ENCODE measurements at places on chromosomes 11 and 22. TPM values are rescaled to one million over a fixed set of nuclear protein-coding genes. Genes with fewer than 3 reads are reported as not detected.

Gene OR10A2
- not detected for total RNA-seq

Gene NCR3LG1
- 1.5 TPM for total RNA-seq

- no peak for DNase-seq
Observed at GRCh38 chr11:130766650-130767565, 149.4 kb downstream of the SNX19 start.

DNA sequence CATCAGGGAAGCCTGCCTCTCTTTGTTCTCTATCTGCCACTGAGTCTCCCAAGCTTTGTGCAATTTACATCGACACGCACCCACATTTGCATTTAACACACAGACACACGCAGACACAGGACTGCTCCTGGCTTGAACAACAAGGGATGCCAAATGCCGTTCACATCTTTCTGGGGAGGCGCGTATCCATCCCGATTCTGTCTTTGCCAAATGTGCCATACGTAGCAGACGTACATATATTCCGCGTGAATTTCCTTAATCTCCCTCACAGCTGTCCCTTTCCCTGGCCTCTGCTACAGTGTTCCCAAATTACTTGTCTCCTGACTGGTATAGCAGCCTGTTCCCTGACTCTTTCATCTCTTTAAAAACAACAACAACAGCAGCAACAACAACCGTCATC lies 409.5 kb downstream of the MIAT start:
- no peak for DNase-seq

- no peak for DNase-seq
Observed at GRCh38 chr11:125918140-125918840, 14.0 kb downstream of the DDX25 start.

DNA sequence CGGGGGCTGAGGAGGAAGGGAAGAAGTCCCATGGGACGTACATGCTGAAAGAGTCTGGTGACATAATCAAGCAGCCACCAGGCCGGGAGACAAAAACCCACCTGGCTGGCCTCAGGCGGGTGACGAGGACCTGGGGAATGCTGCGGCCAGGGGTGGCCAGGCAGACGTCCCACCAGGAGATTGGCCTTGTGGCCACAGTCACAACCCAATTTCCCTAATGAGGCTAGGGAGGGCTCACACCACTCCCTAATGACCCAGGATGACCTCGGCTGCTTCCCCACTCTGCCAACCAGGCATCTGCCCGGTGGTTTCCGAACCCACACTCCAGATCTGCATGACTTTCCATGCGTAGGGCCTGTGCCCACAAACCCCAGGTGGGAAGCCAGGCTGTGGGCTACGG lies 66.9 kb downstream of the SCUBE1 start:
- peak; percentile 62 for DNase-seq

Gene CACNA1I
- not detected for total RNA-seq

Gene DDI1
- total RNA-seq = not detected

GRCh38 chr11:120698918-120699317 lies 187.4 kb downstream of the GRIK4 start:
- DNase-seq = no peak

DNA sequence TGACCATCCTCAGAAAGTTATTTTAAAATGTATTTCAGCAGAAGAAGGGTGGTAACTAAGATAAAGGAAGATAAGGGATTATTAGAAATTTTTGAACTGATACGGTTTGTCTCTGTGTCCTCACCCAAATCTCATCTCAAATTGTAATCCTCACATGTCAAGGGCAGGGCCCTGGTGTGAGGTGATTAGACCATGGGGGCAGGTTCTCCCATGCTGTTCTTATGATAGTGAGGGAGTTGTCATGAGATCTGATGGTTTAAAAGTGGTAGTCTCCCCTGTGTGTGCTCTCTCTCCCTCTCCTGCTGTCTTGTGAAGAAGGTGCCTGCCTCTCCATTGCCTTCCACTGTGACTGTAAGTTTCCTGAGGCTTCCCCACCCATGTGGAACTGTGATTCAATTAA lies 36.1 kb downstream of the CYP2R1 start:
- no peak for DNase-seq

Gene FGF4
- not detected for total RNA-seq

- DNase-seq = peak; percentile 71
Observed at GRCh38 chr11:76626921-76627401, 43.6 kb downstream of the LRRC32 start.

DNA sequence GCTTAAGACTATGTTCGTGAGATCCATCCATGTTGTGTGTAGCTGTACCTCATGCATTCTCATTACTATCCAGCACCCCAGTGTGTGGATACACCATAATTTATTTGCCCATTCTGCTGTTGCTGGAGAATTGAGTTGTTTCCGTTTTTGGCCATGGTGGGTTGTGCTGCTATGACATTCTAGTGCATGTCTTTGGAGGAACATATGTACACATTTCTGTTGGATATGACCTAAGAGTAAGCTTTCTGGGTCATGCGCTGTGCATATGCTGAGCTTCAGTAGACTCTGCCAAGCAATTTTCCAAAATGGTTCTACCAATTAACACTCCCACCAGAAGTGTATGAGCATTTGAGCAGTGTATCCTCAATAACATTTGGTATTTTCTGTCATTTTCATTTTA lies 316.6 kb downstream of the MIAT start:
- DNase-seq = no peak

DNA sequence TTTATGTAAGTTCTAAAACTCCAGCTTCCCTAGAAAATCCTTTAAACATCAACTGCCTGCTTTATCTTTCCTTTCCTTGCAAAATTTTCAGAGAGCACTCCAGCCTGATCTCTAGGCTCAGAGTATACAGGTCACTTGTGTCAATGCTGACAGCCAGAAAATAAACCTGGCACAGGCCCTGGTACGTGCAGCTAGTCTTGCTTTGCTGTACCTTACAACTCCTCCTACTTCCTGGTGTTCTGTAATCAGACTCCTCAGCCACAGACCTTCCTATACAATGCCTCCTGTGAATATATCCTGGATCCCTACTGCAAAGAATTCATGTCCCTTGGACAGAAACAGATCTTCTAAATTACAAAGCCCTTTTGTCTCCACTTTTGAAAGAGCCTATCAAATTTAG lies 24.2 kb upstream of the TMEM123 start:
- no peak for DNase-seq

DNA sequence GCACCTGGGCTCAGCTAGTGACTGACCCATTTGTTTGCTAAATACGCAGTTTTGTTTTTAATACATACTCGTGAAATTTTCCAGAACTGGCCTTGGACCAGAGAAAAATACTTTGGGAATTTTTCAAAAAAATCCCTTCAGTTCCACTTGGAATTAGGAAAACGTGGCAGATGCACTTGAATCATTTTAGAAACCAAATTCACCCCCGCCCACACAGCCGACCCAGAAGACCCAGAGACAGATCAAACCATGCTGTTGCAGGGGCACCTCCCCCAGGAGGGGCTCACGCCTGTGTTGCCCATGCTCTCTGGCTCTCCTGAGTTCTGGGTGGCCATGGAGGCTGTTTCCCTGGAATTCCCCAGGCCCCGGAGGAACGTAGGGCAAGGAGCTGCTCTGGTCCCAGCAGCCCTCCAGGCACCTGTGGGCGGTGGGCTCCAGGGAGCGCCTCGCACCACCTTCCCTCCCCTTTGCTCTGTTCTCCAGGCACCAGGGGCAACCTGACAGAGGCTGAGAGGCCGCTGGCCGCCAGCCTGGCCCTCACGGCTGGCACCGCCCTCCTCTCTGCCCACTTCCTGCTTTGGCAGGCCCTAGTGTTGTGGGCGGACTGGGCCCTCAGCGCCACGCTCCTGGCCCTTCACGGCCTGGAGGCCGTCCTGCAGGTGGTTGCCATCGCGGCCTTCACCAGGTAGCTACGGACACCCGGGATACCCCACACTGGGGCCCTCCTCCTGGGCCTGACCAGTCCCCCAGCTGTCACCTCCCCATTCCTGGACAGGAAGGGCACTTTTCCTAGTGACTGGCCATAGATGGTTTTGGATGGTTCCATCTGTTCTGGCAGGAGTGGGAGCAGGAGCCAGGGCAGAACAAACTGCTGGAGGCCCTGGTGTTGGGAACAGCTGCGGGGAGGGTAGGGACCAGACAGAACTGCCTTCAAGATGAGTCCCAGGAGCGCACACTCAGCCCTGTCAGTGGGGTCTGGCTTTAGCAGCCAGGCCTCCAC lies 3.3 kb upstream of the EPS8L2 start:
- peak; percentile 69 for DNase-seq

Gene SMDT1
- total RNA-seq = 17.8 TPM

Gene CHADL
- not detected for total RNA-seq

Gene FAM111A
- 66.0 TPM for total RNA-seq

GRCh38 chr22:45083659-45084305 lies 74.0 kb upstream of the PHF21B start:
- peak; percentile 85 for DNase-seq

Gene KCNC1
- total RNA-seq = not detected

Gene ROBO4
- total RNA-seq = 3.6 TPM

- DNase-seq = peak; percentile 21
Observed at GRCh38 chr11:36492724-36493304, 17.3 kb downstream of the TRAF6 start.

Gene MRGPRF
- not detected for total RNA-seq

DNA sequence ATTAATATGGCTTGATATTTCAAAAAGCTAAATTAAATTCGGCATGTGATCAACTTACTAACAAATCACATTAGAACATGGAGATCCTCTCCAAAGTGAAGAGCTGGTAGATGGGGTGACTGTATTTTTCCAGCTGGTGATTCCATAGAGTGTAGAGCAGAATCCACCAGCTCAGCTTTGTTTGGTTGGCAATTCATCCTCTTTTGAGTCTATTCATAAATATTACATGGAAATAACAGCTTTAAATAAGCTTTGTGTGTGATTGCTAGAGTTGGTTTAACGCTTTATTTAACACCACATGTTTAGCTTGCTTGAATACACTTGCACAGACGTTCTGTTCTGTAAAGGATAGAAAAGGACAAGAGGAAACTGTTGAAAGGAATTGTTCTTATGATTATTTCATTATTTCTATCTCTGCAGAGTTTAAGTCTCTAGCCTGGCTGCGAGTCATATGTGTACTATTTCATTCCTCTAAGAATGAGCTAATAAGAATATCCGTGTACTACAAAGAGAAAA lies 738.3 kb upstream of the KIRREL3 start:
- no peak for DNase-seq

DNA sequence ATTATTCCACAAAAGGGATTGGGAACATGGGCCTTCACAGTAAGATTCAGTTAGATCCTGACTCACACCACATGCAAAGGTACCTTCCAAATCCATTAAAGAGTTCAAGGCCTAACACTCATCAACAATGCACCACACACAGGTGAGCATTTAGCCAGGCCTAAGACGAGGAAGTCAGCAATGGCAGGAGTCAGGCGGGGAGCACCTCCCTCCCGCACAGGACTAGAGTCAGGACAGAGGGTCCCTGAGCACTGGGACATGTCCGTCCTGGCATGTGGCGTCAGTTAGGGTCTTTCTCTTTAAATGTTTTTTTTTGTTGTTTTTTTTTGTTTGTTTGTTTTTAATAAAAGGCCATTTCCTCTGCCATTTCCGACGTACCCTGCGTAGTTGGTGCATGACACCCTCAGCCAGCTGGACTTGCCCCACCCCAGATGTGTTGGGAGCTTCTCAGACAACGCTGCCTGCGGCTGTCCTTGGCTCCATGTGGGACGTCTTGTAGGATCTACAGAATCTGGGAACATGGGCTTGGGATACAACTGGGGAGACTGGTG lies 1458.6 kb downstream of the BRD1 start:
- no peak for DNase-seq

GRCh38 chr11:129932381-129933067 lies 37.1 kb upstream of the NFRKB start:
- no peak for DNase-seq

DNA sequence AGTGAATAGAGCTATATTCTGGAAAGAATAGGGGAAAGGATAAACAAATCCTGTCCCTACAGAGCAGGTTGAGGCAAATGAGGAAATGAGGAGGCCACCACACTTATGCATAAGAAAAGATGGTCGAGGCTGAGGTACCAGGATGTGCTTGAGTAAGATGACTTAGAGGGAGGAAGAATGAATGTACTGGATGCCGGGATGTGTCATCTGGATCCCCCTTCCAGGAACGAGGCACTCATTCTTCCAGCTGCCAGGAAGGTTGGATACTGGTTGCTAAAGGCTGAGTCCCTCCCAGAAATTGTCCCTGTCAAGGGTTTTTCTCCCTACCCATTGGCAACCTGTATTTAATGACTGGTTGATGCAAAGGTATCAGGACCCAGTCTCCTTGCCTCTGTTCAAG lies 31.1 kb upstream of the SYT9 start:
- no peak for DNase-seq

- no peak for DNase-seq
Observed at GRCh38 chr11:11615086-11615485, 6.7 kb downstream of the GALNT18 start.

Gene APOL5
- total RNA-seq = 0.69 TPM

Gene AQP11
- 0.23 TPM for total RNA-seq

DNA sequence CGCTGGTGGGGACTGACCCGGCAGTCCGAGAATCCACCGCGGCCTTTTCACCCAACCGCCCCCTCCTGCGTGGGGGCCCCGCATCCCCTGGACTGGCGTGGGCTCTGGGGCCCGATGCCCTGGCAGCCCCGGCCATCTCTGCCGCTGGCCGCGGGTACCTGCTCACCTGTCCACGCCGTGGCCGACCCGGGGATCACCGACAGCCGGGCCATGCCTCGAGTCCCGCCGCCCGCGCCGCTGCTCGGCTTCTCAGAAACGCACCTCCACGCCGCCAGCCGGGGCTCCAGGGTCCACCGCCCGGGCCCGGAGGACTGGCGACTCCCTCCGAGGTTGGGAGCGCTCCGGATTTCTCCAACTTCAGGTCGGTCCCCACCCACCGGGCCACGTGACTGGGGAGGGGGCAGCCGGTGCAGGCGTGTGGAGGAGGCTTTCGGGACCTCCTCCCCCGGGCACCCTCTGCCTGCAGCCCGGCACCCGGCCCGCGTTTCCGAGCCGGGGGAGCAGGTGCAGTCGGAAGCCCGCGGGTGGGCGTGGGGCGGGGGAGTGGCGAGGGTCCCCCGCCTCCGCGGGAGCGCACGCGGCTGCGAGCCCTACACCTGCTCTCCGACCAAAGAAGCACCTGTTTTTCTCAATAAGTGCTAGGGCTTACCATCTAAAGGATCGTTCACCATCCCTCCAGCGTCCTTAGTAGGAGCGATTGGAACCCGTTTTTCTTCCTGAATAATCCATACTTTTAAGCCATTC lies 554 bp upstream of the NRIP3 start:
- DNase-seq = peak; percentile 16

DNA sequence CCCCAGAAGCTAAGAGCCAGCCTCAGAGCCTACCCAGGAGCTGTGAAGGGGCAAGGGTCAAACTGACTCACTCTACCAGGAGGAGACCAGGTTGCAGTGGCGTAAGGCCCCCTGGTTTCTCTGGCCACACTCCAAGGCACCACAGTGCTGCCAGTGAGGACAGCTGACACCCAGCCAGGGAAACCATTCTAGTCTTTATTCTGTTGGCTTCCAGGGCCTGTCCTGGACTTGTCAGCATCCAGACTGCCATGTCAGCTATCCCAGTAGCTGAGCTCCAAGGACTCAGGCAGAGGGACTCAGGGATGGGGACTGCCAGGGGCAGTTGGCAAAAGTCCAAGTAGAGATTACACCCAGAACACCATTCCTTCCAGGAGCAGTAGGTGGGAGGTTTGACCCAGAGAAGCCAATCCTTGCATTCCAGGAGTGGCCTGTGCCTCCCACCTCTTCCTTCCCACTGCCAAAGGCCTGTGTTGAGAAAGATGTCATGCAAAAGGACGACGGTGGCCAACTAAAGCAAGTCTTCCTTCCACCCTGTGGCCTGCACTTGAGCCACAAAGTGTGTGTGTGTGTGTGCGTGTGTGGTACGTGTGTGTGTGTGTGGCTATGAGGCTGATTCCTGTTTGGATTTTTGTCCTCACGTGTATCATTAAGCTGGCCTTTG lies 3.6 kb upstream of the MAPK8IP1 start:
- DNase-seq = no peak

Gene IZUMO1R
- total RNA-seq = not detected

Gene RAB38
- total RNA-seq = 2.5 TPM
